Putamen (tissue), 1 donor: ENCODE measurements at places on chromosomes 16 and 17.

DNA sequence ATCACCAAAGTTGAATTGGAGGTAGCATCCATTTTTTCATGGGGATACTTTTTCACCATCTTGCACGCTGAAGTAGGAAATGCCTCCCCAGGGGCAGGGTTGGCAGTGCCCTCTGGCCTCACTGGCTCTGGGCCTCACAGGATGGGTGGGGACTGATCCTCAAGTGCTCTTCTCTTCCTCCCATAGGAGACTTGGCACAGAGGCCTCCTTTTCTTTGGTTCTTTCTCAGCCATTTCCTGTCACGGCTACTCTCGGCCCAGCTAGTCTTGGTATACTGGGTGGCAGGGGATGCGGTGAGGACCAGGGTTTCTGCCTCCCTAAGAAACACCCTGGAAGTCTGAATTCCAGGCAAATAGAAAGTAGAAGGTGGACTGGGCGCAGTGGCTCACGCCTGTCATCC lies 58.2 kb downstream of the PECAM1 start:
- no peak for DNase-seq

DNA sequence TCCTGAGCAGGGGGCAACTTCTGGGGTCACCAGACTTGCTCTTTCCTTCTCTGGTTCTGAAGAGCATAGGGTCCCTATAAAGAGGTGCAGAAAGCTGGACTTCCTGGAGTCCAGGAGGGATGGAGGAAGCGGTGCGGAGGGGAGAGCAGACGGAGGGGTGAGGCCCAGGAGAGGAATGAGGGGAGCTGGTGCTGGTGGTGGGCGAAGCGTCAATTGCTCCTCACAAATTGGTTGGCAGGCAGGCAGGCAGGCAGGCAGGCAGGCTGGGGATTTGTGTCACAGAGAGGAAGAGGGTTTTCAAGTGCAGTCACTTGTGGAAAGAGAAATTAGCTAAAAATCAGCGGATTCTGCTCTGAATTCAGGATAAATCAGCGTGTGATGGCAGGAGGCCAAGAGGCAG lies 133.7 kb upstream of the CDC42EP4 start:
- DNase-seq: no peak

- DNase-seq: no peak
Measured at GRCh38 chr16:57409870-57410587, 5.5 kb downstream of the CCL17 start.

DNA sequence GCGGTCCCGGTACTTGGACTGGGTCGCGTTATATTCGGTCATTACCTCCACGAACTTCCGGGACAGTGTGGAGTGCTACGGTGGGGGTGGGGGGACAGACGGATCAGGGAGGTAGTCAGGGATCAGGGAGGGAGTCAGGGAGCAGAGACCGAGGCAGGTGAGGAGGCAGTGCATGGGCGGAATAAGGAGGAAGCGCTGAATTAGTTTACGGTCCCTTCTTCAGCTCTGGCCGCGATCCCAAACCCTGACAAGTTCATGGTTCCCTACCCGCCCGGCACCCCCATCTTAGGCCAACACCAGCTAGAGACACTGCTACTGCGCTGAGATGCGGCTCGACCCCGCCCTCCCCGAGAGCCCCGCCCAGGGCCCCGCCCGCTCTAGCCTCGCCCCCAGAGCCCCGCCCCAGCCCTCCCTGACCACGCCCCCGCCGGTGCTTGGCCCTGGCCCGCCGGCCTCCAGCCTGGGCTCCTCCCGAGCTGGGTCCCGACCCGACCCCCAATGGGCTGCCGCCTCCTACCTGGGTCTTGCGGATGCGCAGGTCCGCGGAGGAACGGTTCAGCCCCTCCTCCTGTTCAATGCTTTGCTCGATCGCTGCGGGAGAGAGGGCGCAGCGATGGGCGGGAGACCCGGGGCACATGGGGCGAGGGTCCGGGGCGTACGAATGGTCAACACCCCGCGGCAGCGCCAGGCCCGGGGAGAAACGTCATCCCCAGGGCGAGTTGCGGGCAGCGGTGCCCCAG lies 12.1 kb downstream of the HSD3B7 start:
- no peak for DNase-seq

DNA sequence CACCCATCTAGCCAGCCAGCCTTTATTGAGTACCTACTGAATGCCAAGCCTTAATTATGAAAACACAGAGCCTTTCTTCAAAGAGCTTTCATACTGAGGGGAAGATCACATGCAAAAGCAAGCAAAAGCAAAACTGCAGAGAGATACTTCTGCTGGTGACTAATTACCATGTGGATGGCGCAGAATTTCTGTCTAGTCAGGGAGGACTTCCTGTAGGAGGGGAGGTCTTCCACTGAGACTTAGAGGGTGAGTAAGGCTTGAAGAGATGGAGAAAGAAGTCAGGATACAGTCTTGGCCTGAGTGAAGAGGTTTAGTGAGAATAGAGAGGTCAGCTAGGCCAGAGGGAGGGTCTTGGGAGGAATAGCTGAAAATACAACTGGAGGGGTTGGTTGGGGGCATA lies 53.9 kb upstream of the CCL2 start:
- no peak for DNase-seq

- peak; percentile 89 for DNase-seq
Measured at GRCh38 chr17:62705778-62706597, 78.5 kb downstream of the MRC2 start.

DNA sequence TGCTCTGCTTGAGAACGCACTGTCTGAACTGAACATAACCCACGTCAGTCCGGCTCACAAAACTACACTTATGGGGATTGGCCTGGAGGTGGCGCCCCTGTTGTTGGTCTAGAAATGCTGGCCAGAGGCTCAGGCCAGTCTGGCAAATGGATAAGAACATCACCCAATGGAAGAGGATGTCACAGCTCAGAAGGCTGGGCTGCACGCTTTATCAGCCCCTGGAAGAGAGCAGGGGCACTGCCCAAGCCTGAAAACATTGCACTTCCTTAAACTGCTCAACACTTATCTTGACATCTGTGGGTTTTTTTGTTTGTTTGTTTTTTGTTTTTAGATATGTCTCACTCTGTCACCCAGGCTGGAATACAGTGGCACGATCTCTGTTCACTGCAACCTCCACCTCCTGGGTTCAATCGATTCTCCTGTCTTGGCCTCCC lies 24.8 kb upstream of the BPTF start:
- peak; percentile 58 for DNase-seq

- no peak for DNase-seq
Measured at GRCh38 chr17:38667787-38668122, 7.0 kb downstream of the EPOP start.
